Amniotic epithelial cell (primary cell): ENCODE measurements at places on chromosomes 6 and 20.
A peak's percentile ranks its signal among the peaks of the same experiment; 100 is the strongest.

DNA sequence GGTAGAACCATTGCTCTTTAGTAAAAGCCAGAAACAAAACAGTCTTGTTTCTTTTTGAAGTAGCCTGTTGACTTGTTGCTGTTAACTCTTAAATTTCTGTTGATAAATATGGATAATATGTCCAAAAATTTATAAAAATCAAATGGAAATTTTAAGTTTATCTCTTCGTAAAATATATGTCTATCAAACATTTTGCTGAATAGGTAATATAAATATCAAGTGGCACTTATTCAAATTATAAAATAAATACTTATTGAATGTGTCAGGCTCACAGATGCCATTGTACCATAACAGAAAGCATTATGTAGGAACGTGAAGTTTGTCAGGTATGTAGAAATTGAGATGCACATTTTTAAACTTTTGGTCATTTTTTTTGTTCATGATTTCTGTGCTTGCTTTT is 216.5 kb downstream of the ARID1B start:
- no peak for DNase-seq

GRCh38 chr20:39829661-39830060 is 859.4 kb downstream of the MAFB start:
- no peak for DNase-seq

DNA sequence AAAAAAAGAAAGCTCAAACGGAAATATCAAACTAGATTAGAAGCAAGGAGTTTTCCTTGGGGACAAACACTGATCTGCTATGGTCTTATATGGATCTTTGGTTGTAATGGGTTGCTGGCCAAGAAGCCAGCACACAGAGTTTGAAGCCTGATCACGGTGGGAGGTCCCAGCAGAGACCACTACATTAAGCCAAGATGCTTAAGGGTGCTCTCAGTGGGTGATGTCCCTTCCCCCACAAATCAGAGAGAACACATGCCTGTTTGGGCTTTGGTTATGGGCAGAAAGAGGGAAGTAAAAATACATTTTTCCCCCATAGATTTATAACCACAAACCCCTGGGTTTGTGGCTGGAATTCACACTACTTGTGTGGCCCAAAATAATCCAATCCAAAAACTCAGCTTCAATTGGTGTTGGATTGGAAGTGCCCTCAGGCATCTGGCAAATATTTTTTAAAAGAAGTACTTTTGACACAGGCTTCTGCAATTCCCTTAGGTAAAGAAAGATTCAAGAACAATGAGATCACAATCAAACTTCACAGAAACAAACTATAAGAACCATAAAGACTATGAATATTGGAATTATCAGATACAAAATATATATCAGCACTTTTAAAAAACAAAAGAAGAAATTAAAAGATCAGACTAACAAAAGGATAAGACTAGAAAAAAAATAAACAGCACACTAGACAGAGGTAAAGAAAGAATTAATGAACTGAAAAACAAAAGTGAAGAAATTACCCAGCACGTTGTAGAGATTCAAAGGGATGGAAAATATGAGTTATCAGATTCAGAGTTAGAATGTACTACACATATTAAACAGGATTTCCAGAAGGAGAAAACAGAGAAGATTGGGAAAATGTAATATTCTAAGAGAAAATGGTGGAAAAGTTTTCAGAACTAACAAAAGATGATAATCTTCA is 44.7 kb downstream of the ESF1 start:
- DNase-seq = no peak

DNA sequence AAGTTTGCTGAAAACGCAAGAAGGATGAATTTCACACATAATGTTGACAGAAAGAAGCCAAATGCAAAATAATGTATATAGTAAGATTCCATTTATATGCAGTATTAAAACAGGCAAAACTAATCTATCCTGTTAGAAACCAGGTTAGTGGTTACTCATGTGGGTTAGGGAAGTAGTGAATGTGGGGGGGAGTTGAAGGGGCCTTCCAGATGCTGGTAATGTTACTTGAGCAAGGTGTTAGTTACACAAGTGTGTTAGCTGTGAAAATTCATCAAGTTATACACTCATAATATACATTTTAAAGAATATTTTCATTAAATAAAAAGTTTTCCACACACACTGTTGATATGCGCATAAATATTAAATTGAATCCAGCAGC is 29.8 kb downstream of the USP45 start:
- no peak for DNase-seq

GRCh38 chr20:10861090-10861489 is 187.3 kb upstream of the JAG1 start:
- DNase-seq = peak; percentile 89

- peak; percentile 99 for DNase-seq
These were observed 6.7 kb upstream of the IFT52 start for GRCh38 chr20:43583982-43584432.
